CD8-positive, alpha-beta memory T cell (primary cell): ENCODE measurements at places on chromosomes 11 and 22. TPM values are rescaled to one million over a fixed set of nuclear protein-coding genes. Genes with fewer than 3 reads are reported as not detected.

DNA sequence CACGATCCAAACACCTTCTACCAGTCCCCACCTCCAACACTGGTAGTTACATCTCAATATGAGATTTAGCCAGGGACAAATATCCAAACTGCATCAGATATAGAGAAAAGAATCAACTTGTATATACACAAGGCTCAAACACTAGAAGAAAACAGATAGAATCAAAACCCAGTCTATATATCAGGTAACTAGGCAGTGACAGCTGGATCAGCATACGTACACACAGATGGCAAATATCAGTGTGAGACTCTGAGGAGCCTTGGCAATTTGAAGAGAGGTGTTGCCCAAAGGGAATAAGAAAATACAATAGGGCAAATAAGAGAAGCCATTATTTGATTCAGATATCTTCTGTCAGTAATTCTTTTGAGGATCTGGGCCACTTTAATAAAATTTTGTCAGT is 951.3 kb upstream of the CHORDC1 start:
- no peak for DNase-seq
- H3K27ac ChIP-seq = no peak overlapping the region
- no peaks in the 10 kb centered on the region for H3K27me3 ChIP-seq
- H3K4me3 ChIP-seq = no peak overlapping the region

DNA sequence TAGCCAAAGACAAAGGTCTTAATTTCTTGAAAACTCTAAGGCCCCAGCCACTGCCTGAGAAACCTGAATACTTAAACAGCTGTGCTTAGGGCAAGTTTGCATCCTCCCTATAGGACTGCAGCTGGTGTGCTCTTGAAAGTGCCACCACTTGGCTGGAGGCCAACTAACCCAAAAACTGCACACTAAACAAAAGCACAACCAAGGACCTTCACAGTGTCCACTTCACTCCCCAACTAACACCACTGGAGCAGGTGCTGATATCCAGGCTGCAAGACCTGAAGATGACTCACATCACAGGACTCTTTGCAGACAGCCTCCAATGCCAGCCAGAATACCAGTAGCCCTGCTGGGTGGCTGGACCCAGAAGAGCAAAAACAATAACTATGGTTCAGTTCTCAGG is 357.7 kb upstream of the ARHGAP42 start:
- no peaks in the 10 kb centered on the region for H3K36me3 ChIP-seq
- H3K4me1 ChIP-seq = no peaks in the 10 kb centered on the region
- H3K4me3 ChIP-seq = no peak overlapping the region

DNA sequence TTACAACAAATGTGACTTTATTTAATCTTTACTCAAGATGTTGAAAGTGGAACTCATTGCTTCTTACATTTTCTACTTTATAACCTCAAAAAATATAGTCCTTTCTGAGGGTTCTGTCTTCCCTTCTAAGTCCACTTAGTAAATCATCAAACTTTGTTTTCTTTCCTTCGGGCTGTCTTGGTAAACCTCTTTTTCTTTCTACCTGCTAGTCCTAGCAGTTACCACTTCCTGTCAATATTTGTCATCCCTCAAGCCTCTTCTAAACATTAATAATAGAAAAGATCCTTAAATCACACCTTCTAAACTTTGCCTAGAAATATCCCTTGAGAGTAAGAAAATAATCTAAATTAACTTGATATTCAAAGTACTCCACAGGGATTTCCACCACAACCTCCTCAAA is 580.4 kb downstream of the CNTN5 start:
- no peak for DNase-seq
- no peaks in the 10 kb centered on the region for H3K36me3 ChIP-seq
- H3K4me1 ChIP-seq = no peaks in the 10 kb centered on the region
- H3K27me3 ChIP-seq = no peaks in the 10 kb centered on the region
- H3K4me3 ChIP-seq = no peak overlapping the region

DNA sequence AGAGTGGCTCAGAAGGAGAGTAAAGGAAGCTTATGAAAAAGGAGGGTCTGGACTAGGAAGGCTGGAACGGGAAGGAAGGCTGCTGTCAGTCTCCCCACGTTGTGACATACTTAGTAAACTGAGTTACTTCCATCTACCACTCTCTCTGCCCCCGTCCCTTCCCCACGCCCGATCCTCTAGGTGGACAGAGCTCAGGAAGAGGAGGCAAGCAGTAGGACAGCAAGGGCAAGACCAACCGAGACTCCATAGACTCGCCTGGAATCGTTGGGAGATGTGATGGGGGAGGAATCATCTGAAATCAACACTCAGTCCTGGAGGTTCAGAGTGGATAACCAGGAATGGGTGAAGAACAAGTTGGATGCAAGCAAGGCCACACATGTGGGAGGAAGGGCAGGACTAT is 240.7 kb downstream of the BUD13 start:
- H3K4me3 ChIP-seq = no peak overlapping the region
- no peaks in the 10 kb centered on the region for H3K36me3 ChIP-seq
- H3K4me1 ChIP-seq = no peaks in the 10 kb centered on the region
- H3K27me3 ChIP-seq = peaks cover 8% of the 10 kb centered on the region

DNA sequence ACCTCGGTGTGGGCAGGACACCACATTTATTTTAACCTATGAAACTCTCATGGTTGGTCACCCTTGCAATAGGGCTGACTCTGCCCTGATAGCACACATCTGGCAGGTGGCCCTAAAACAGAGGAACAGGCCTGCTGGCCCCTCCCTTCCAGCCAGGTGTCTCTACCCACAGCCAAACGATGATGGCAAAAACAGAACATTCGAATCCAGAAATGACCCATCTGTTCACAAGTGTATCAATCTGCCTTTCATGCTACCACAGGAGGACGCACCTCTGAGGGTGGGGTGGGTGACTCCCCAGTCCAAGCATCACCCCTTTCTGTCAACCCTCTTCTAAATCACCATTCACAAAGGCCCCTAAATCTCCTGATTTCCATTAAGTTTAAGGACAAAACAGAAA is 118.1 kb downstream of the ETS1 start:
- H3K36me3 ChIP-seq = peaks cover 67% of the 10 kb centered on the region
- peak overlapping the region; percentile 52 for H3K27ac ChIP-seq
- peaks cover 99% of the 10 kb centered on the region for H3K4me1 ChIP-seq
- H3K27me3 ChIP-seq = no peaks in the 10 kb centered on the region
- peak overlapping the region; percentile 14 for H3K4me3 ChIP-seq

Gene GPR83
- 0.10 TPM for polyA plus RNA-seq

Gene MS4A15
- polyA plus RNA-seq = not detected

DNA sequence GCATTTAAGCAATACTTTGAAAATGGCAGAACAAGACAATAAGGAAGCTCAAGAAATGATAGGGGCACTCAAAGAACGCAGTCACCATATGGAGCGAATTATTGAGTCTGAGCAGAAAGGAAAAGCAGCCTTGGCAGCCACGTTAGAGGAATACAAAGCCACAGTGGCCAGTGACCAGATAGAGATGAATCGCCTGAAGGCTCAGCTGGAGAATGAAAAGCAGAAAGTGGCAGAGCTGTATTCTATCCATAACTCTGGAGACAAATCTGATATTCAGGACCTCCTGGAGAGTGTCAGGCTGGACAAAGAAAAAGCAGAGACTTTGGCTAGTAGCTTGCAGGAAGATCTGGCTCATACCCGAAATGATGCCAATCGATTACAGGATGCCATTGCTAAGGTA is 51.9 kb downstream of the SPECC1L start:
- DNase-seq = no peak
- no peak overlapping the region for H3K4me3 ChIP-seq
- H3K36me3 ChIP-seq = peaks cover 18% of the 10 kb centered on the region
- H3K27me3 ChIP-seq = no peaks in the 10 kb centered on the region
- no peaks in the 10 kb centered on the region for H3K4me1 ChIP-seq
- H3K27ac ChIP-seq = no peak overlapping the region

Gene UBE2L6
- polyA plus RNA-seq = 286 TPM

DNA sequence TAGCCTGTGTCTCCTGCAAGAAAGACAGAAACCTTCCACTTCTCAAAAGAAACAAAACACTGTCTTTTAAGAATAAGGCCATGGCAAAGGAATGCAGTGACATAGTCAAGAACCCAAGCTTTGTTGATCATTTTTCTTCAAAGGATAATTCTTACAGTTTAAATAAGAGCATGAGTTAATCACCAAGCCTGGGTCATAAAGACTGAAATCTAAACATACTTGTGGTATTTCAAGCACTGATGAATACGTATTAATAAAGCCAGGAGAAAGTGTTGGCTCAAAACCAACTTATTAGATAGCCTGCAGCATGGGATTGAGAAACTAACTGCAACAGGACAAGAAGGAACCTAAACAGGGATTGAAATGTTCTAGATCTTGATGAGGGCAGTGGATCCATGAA is 143.3 kb upstream of the MTNR1B start:
- no peaks in the 10 kb centered on the region for H3K36me3 ChIP-seq
- H3K4me3 ChIP-seq = no peak overlapping the region
- H3K27ac ChIP-seq = no peak overlapping the region

Gene B3GAT1
- 0.07 TPM for polyA plus RNA-seq

Gene TEX12
- polyA plus RNA-seq = not detected

Gene SLC22A25
- polyA plus RNA-seq = not detected

GRCh38 chr11:66539870-66540213 is 6.0 kb downstream of the ZDHHC24 start:
- peaks cover 7% of the 10 kb centered on the region for H3K36me3 ChIP-seq
- no peak overlapping the region for H3K4me3 ChIP-seq
- peaks cover 22% of the 10 kb centered on the region for H3K4me1 ChIP-seq
- no peak for DNase-seq
- no peak overlapping the region for H3K27ac ChIP-seq

Gene SYNGR1
- 10.1 TPM for polyA plus RNA-seq

Gene C11orf86
- not detected for polyA plus RNA-seq

DNA sequence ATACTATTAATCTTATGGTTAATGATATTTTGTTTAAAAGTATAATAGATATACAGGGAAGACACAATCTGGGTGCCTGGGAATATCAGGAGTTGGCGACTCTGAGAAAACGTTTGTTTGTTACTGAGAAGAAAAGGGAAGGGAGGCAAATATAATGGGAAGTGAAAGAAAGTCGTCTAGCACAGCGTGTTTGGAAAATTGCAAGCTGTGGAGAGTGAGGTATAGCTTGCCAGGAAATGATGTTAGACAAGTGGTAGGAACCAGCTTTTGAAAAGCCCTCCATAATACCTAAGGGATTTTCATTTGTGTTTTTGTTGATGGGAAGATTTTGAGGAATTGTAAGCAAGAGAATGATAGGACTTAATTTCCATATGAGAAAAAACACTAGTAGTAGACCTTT is 322.2 kb downstream of the LUZP2 start:
- no peak overlapping the region for H3K27ac ChIP-seq
- no peaks in the 10 kb centered on the region for H3K36me3 ChIP-seq
- H3K27me3 ChIP-seq = no peaks in the 10 kb centered on the region
- no peak for DNase-seq
- no peak overlapping the region for H3K4me3 ChIP-seq

GRCh38 chr11:16603890-16604793 is 134.3 kb upstream of the C11orf58 start:
- peak overlapping the region; percentile 50 for H3K4me3 ChIP-seq
- peak overlapping the region; percentile 31 for H3K27ac ChIP-seq
- H3K4me1 ChIP-seq = peaks cover 29% of the 10 kb centered on the region
- no peaks in the 10 kb centered on the region for H3K36me3 ChIP-seq

Gene KIF18A
- 0.53 TPM for polyA plus RNA-seq

Gene OR8G5
- not detected for polyA plus RNA-seq

GRCh38 chr22:26481694-26482093 is 1.9 kb downstream of the HPS4 start:
- no peak overlapping the region for H3K27ac ChIP-seq
- H3K27me3 ChIP-seq = no peaks in the 10 kb centered on the region
- H3K36me3 ChIP-seq = peaks cover 12% of the 10 kb centered on the region
- H3K4me1 ChIP-seq = peaks cover 57% of the 10 kb centered on the region
- no peak for DNase-seq

Gene SMTNL1
- 0.16 TPM for polyA plus RNA-seq

Gene NCAM1
- 1.7 TPM for polyA plus RNA-seq

- H3K36me3 ChIP-seq = no peaks in the 10 kb centered on the region
- no peak overlapping the region for H3K4me3 ChIP-seq
- DNase-seq = no peak
- H3K27me3 ChIP-seq = no peaks in the 10 kb centered on the region
- no peak overlapping the region for H3K27ac ChIP-seq
These were observed 90.3 kb downstream of the TMPRSS5 start for GRCh38 chr11:113615773-113616172.

Gene GRM5
- not detected for polyA plus RNA-seq

DNA sequence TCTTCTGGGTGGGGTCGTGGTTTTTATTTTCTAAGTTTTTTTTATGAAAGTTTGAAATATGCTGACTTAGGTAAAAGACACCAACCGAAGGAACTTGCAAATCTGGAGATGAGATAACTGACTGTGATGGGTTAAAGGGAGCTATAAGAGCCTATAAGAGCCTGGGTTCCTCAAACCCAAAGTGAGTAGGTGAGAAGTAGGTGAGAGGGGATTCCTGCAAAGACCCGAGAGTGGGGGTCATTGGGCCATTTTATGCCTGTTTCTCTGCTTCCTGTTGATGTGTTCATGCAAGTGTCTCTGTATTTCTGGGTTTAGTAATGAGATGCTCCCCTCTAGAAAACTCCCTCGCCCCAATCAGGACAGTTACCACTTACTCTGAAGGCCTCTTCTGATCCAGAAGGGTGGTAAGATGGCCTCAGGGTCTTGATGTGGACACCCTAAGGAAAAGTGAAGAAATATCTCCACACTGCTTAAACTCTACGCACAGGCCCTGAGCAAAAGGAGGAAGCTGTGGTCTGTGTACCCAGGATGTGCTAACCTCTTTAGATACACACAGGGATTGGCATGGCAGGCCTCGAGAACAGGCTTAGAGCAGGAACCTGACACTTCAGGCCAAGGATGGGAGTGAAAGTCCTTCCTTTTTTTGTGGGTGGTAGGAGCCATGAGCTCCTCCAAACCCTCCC is 1.8 kb downstream of the FLI1 start:
- H3K4me1 ChIP-seq = peaks cover 54% of the 10 kb centered on the region
- DNase-seq = no peak
- H3K4me3 ChIP-seq = peak overlapping the region; percentile 67

Gene SLC43A3
- 32.6 TPM for polyA plus RNA-seq

DNA sequence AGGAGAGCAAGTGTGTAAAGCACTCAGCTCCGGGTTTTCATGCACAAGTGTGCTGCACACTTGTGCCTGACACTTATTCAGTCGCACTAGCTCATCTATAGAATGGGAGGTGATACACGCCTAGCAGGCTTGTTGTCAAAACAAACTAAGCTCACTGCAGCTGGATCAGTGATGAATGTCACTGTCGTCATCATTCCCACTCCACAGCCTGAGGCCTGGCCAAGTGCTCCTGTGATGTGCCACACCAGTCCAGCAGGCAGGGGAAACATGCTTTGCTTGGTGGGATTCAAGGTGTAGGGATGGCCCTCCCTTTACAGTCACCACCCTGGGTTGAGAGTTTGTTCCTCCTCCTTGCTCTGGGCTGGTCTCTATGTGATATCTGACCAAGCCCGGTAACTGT is 6.8 kb downstream of the MPST start:
- no peaks in the 10 kb centered on the region for H3K36me3 ChIP-seq
- no peaks in the 10 kb centered on the region for H3K4me1 ChIP-seq
- DNase-seq = no peak
- no peak overlapping the region for H3K4me3 ChIP-seq
- no peak overlapping the region for H3K27ac ChIP-seq
